ENCODE measurements at places on chromosomes 6 and 20. TPM values are rescaled to one million over a fixed set of nuclear protein-coding genes. Genes with fewer than 3 reads are reported as not detected.

DNA sequence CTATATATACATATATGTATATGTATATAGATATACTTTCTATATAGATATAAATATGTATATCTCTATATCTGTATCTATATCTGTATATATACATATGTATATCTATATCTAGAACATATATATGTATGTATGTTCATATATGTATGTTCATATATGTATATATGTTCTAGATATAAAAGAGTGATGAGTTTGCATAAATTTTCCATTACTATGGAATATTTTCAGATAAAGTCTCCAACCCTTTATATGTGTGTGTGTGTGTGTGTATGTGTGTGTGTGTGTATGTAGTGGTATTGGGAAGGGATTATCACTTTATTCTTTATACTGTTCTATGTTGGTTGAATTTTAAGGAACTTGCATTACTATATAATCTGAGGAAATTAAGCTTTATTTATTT is 33.3 kb downstream of the SYNE1 start:
- no peak for DNase-seq

GRCh38 chr6:38508286-38508685 is 131.4 kb downstream of the BTBD9 start:
- DNase-seq, result no peak

- no peak for DNase-seq
Measured at GRCh38 chr20:25380945-25381614, 9.6 kb downstream of the ABHD12 start.

GRCh38 chr6:104326173-104327001 is 533.3 kb downstream of the HACE1 start:
- no peak for DNase-seq

DNA sequence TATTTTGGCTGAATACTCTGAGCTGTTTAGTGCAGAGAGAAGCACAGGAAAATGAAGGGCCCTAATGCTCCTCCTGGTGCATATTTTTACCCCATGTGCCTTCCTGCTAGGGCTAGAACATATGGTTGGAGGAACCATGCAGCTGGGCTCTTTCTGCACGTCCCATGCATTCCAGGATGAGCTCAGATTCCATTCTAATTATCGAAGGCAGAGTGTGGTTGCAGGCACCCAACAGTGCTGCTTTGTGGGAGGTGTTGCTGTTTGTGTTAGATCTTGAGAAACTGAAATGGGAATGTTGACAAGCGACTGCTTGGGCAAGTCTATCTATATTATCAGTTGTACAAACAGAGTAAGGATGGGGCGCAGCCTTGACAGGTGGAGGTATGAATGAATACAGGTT is 419.5 kb downstream of the DHX35 start:
- no peak for DNase-seq

GRCh38 chr6:37033255-37033654 is 27.8 kb downstream of the FGD2 start:
- DNase-seq, result no peak

DNA sequence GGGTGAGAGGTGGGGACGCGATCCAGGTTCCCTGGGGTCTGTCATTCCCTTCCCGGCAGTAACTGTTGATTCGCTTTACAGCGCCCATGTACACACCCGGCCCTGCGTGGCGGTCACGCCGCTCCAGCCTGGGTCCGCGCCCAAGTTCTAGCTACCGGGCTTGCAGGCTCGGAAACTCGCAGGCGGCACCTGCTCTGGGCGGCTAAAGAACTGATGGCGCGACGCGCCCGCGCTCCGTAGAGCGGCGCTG is 1.4 kb upstream of the POU3F2 start:
- DNase-seq, result peak; percentile 6

DNA sequence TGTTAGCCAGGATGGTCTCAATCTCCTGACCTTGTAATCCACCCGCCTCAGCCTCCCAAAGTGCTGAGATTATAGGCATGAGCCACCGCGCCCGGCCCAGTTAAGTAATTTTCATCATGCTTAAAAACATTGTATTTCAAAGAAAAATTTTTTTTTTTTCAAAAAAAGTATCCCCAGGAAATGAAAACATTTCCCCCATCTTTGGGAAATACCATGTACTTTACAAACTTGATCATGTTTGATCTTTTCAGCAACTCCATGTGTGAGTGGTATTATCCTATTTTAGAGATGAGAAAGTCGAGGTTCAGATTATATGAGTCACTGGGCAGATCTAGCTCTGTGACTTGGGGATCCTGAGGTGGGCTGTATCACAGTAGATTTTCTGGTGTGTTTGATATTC is 11.8 kb downstream of the CHMP4B start:
- DNase-seq, result no peak

DNA sequence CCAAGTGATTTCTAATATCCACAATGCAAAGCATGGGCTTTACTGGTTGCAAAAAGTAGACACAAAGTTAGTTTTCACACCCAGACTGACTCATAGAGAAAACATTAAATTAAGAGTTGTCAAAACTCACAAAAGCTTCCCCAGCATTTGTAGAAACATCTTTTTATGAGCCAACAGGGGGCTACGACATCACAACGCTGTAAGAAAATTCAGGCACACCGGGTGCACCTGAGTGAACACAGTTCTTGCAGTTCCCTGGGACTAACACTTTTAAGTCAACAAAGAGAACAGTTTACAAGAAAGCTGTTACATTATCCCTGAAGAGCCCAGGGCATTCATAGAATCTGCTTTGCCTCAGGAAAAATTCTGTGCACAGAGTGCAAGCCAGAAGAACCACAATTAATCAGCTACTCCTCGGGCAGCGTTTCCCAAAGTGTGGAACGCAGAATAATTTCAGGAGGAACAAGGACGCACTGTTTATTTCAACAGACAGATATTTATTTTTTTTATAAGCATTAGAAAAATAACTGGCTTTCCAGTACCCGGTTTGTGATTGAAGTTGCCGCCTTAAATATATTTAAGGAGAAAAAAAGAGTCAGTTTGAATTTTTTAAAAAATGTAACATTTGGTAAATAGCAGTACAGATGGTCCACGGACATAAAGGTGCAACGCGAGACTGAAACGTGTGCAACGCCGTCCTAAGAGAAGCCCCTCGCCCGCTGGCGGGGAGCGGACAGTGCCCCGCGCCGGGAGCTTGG is 1.2 kb downstream of the NCOA5 start:
- DNase-seq, result no peak

DNA sequence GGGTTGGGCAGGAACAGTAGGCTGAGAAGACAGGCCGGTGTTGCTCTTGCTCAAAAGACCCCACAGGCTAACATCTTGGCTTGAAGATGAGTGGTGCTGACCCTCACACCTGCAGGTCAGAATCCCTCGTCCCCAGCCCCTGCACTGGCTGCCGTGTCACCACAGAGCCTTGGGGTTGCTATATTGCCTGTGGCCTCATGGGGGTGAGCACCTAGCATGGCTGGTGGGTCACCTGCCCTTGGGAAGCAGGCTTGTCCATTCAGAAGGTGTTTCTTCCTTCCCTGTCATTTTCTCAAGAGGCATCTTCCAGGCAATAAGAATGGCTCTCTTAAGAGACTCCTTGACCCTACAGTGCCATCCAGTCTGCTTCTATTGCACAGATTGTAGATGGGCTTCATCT is 7.7 kb downstream of the SLC22A16 start:
- DNase-seq, result no peak

- DNase-seq, result peak; percentile 56
Measured at GRCh38 chr6:25179051-25179778, 100.0 kb upstream of the CARMIL1 start.

DNA sequence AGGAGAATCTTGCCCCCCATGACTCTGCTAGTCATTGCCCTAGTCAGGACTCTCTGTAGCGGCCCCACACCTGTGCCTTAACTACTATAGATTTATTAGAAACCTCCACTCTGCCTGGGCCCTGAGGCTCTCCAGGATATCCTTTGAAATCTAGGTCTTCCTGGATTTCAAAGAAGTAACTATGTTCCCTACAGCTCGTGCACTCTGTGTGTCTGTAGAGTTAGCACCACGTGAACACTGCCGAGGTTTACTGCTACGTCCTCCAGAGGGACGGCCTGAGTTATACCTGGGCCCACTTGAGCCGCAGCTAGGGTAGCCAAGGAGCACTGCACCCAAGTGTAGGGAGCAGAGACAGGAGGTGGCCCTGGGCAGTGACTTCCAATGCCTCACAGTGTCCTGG is 19.8 kb downstream of the GLP1R start:
- no peak for DNase-seq

- no peak for DNase-seq
Measured at GRCh38 chr6:138434925-138435324, 30.9 kb downstream of the HEBP2 start.

DNA sequence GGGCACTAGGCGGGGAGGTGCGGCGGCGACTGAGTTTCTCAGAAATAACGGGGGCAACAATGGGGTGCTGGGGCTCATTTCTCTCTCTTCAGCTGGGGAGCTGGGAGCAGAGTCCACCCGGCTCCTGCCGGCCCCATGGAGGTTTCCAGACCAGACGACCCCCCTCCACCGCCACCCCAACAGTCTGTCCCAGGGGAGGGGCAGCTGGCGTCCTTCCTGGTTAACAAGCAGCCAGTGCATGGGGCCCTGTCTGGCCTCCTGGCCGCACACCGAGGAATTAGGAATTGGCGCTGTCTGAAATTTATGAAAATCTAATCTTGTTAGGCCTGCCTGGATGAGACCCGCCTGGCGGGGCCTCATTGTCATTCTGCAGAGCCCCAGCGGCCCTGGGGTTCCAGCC is 42.4 kb downstream of the PMEPA1 start:
- no peak for DNase-seq

DNA sequence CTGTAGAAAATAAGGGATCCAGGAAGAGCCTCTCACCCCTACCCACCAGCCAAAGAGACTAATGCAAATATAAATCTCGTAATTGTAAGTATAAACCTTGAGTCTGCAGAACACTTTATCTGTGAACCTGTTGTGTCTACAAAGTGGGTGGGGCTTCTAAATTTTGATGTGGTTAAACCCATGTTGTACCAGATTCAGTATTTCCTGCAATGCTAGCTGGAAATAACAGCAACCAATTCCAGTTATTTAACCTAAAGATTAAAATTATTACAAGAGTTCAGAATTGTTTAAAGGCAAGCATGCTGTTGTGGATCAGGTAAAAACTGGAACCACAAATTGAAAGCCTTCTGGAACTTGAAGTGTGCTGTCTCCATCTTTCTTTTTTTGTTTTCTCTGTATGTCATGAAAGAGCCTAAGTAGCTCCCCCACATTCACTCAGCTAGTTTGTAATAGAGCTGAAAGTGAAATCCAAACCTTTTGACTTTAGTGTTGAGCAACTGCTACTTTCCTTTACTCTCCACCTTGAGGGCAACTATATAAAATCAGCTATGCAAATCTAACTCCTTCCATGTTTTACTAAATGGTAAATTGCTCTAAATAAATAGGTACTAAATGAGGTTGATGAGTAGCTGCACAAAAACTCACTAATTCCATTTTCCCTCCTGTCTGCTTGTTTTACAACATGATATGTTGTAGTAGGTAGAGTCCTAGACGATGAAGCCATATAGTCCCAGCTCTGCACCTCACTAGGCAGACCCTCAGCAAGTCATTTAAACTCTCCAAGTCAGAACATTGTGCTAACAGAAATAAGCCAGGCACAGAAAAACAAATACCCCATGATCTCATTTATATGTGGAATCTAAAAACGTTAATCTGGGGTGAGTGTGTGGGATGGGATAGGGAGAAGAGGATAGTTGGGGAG is 17.9 kb upstream of the THEMIS start:
- DNase-seq, result no peak

- no peak for DNase-seq
Measured at GRCh38 chr6:126307849-126308248, 32.1 kb upstream of the CENPW start.

- no peak for DNase-seq
Measured at GRCh38 chr20:15178581-15178980, 841.2 kb upstream of the FLRT3 start.

- DNase-seq, result peak; percentile 62
Measured at GRCh38 chr6:11043961-11044711, at the start of gene ELOVL2. Gene ELOVL2, minus strand, starts transcription at chr6:11044305. Its CDS starts 75 bp downstream, at chr6:11044230.

GRCh38 chr6:118588626-118589025 is 40.5 kb downstream of the PLN start:
- DNase-seq, result no peak

- no peak for DNase-seq
Measured at GRCh38 chr6:41470029-41470330, 76.2 kb upstream of the FOXP4 start.

DNA sequence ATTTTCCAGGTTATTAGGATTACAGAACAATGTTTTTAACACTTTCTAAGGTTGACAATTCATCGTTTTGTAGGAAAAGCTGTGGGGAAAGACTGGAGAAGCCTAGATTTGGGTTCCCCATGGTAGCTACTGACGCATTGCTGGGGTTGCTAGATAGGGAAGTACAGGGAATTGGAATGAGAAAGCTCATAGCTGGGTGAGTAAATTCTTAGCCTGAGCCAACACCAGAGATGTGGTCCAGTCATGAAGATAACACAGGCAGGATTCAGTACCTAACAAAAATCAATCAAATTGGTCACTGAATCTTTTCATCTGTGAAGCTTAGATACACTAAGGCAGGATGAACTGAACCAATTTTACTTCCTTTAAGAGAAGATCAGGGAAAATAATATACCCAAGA is 35.7 kb downstream of the RIN2 start:
- no peak for DNase-seq

GRCh38 chr20:64149141-64149540 is 15.1 kb upstream of the MYT1 start:
- no peak for DNase-seq

- no peak for DNase-seq
Measured at GRCh38 chr6:17886891-17887290, 100.5 kb downstream of the KIF13A start.

The ARFGEF3 gene
- not detected for total RNA-seq

The RGL2 gene
- 35.7 TPM for total RNA-seq

The SLC22A7 gene
- total RNA-seq, result not detected

The EPB41L1 gene
- total RNA-seq, result 3.5 TPM

The IPCEF1 gene
- 0.63 TPM for total RNA-seq

The TRDN gene
- total RNA-seq, result not detected

The TSHZ2 gene
- not detected for total RNA-seq

The MDFI gene
- not detected for total RNA-seq

The DST gene
- total RNA-seq, result 160 TPM

The PRDM1 gene
- 1.3 TPM for total RNA-seq

The GNMT gene
- 0.58 TPM for total RNA-seq

The HLA-DMB gene
- total RNA-seq, result not detected

The CRISP3 gene
- total RNA-seq, result not detected

The ANKRD66 gene
- total RNA-seq, result not detected

The PRSS35 gene
- 1.1 TPM for total RNA-seq

The KIFC1 gene
- 120 TPM for total RNA-seq
